ENCODE measurements at places on chromosomes 4 and X. TPM values are rescaled to one million over a fixed set of nuclear protein-coding genes. Genes with fewer than 3 reads are reported as not detected.
A peak's percentile ranks its signal among the peaks of the same experiment; 100 is the strongest.

- no peak for DNase-seq
Measured at GRCh38 chrX:138775517-138775916, 64.0 kb upstream of the FGF13 start.

DNA sequence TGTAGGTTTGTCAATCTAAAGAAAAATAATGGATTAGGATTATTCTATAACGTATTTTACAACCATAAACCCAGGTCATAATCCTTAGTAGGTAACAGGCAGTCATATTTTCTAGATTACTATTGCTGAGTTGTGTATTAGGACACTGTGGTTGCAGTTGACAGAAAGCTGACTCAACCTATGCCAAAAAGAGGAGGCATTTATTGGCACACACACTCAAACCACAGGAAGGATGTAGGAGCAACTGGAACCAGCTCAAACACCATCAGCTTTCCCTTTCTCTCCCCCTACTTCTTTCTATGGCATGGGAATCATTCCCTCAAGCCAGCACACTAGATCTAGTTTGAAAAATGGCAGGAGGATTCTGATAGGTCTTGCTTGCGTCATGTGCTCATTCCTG, 136.4 kb upstream of the FAM9C start:
- DNase-seq = no peak

DNA sequence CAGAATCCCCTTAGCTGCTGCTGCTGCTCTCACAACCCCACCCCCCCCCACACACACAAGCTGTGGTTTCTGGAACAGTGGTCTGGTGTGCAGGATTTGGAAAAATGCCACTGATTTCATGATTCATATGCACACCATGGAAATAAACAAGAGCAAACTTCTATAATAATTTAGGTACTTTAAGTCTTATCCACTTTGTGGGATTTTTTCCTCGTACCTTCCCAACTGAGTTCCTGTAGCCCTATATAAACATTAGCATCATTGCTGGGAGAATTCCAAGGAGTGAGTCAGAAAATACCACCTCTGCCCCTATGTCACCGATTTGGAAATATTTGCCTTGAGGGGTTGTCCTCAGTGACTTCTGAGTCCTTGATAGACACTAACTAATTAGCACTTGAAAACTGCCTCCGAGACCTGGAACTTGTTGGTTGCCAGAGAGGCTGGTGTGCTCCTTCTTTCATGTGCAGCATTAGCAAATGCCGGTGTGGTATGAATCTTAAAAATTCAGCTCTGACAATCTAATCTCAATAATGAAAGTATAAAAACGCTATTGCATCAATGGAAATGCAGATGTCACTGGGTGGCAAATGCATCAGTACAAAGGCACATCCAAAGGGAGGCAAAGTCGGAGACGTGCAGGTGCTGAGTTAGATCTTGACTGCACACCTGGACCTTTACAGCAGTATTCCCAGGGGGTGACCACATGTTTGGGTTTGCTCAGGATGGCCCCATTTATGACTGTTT, 61.8 kb downstream of the CPE start:
- no peak for DNase-seq

- DNase-seq = no peak
Measured at GRCh38 chr4:183936574-183937345, 31.7 kb downstream of the STOX2 start.

- DNase-seq = peak; percentile 35
Measured at GRCh38 chr4:139011225-139011950, 4.2 kb upstream of the NOCT start.

The UNC5C gene
- 2.8 TPM for total RNA-seq

The AMBN gene
- total RNA-seq = not detected

Measured in sigmoid colon (tissue), 7 donors.